ENCODE measurements at places on chromosomes 16 and 17.

GRCh38 chr16:82421851-82422250 lies 204.9 kb upstream of the CDH13 start:
- DNase-seq: no peak

DNA sequence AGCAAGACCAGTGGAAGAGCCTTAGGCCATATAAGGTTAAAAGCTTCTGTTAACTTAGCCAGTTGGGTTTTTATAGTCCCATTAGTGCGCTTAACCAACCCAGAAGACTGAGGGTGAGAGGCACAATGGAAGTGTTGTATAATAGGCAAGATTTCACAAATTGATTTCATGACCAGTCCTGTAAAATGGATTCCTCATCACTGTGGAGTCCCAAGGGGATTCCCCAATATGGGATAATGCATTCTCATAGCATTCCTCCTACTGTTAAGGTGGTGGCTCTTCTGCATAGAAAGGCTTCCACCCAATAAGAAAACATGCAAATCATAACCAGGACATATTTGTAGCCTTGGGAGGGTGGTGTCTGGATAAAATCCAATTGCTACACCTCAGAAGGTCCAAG lies 22.1 kb upstream of the B4GALNT2 start:
- DNase-seq: no peak

- no peak for DNase-seq
These were observed 33.9 kb downstream of the COX4I1 start for GRCh38 chr16:85833219-85833920.

- no peak for DNase-seq
These were observed 2.8 kb downstream of the RBFOX3 start for GRCh38 chr17:79607940-79608623.

DNA sequence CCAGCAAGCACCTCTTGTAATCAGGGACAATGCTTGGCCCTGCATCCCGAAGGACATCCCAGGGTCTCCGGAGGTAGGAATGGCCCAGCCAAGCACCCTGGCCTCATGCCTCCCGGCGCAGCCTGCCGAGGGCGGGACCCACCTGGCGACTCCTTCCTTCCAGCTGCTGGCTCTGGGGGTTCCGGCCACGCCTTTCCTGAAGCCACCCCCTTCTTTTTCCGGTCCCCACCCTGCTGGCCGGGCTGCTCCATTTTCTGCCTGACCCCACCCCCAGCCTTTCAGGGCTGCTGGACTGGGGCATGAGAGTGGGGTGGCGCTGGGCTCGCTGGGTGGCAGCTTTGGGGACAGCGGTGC lies 22.5 kb upstream of the CIBAR2 start:
- DNase-seq: no peak

- no peak for DNase-seq
These were observed 11.3 kb downstream of the GFOD2 start for GRCh38 chr16:67707790-67708189.

- DNase-seq: no peak
These were observed 26.6 kb upstream of the CHMP6 start for GRCh38 chr17:80964859-80965580.

DNA sequence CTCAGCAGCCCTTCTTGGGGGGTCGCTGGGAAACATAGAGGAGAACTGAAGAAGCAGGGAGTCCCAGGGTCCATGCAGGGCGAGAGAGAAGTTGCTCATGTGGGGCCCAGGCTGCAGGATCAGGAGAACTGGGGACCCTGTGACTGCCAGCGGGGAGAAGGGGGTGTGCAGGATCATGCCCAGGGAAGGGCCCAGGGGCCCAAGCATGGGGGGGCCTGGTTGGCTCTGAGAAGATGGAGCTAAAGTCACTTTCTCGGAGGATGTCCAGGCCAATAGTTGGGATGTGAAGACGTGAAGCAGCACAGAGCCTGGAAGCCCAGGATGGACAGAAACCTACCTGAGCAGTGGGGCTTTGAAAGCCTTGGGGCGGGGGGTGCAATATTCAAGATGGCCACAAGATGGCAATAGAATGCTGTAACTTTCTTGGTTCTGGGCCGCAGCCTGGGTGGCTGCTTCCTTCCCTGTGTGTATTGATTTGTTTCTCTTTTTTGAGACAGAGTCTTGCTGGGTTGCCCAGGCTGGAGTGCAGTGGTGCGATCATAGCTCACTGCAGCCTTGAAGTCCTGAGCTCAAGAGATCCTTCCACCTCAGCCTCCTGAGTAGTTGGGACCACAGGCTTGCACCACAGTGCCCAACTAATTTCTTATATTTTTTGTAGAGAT lies 3.4 kb downstream of the STH start:
- DNase-seq: no peak

DNA sequence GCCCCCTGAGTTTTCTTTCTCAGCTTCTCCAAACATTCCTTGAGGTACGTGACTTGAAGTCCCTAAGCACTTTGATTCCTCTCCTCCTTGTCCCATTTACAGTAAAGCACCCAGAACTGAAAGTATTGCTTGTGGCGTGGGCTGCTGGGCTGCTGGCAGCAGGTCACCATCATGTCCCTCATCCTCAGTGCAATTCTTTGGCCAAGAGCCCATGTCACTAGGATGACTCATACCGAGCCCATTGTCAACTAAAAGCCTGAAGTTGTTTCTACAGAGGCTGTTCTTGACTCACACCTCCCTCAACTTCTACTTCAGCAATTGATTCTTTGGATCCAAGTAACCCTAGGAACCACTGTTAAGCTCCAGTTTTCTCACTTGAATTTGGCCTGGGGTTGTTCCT lies 54.3 kb downstream of the KPNA2 start:
- no peak for DNase-seq

GRCh38 chr17:37481001-37481665 lies 8.6 kb upstream of the DUSP14 start:
- no peak for DNase-seq

GRCh38 chr17:50274142-50274896 lies at the start of gene TMEM92:
Gene TMEM92, plus strand, starts transcription at chr17:50274466. Its CDS starts 36 bp downstream, at chr17:50274502.
- no peak for DNase-seq

GRCh38 chr17:81481073-81481799 lies 31.4 kb downstream of the ACTG1 start:
- DNase-seq: peak; percentile 74

DNA sequence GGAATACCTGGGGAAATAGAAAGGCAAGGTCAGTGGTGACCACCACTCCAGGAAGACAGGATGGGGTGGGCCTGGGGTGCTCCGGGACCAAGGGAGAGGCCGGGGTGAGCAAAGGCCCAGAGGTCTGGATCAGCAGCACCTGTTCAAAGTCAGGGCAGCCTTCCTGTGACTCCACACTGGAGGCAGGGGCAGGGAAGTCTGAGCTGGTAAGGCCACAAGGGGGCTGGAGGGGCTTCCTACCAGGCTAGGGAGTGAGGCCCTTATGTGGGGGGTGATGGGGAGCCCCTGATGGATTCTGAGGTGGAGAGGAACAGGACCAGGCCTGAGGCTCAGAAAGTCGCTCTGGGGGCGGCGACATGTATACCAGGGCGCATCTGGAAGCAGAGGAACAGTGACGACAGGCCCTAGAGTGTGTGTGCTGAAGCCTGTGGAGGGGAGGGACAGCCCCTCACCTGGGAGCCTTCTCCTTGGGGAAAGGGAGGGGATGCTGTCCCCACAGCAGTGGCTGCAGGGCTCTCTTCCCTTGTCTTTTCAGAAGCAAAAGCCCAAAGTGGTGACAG lies 3.7 kb downstream of the C16orf78 start:
- DNase-seq: no peak

- DNase-seq: no peak
These were observed 9.7 kb downstream of the ETV4 start for GRCh38 chr17:43536236-43536992.

- no peak for DNase-seq
These were observed 49.5 kb upstream of the CCL1 start for GRCh38 chr17:34412534-34412933.

GRCh38 chr16:50609471-50609870 lies 61.3 kb downstream of the NKD1 start:
- no peak for DNase-seq

DNA sequence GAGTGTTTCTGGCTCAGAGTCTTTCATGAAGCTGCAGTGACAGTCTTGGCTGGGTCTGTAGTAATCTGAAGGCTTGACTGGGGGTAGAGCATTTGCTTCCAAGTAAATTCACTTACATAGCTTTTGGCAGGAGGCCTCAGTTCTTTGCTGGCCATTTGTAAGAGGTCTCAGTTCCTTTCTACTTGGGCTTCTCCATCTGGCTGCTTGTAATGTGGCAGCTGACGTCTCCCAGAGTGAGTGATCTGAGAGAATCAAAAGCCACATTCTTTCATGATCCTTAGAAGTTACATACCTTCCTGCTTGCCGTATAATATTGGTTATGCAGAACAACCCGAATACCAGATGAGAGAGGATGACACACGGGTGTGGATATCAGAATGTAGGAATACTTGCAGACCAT lies 39.8 kb downstream of the NF1 start:
- no peak for DNase-seq

- no peak for DNase-seq
These were observed 5.2 kb upstream of the PLLP start for GRCh38 chr16:57289391-57290257.

GRCh38 chr17:15103785-15104184 lies 161.3 kb downstream of the PMP22 start:
- no peak for DNase-seq

GRCh38 chr16:81640681-81641070 lies 138.4 kb upstream of the PLCG2 start:
- DNase-seq: no peak

- no peak for DNase-seq
These were observed 17.8 kb upstream of the ITGAE start for GRCh38 chr17:3818786-3819185.

All from NCI-H1417 treated with DMSO at 0.1 percent for 48 hours (cell line).